Memory B cell (primary cell): ENCODE measurements at places on chromosomes 2 and 18.
A peak's percentile ranks its signal among the peaks of the same experiment; 100 is the strongest.

DNA sequence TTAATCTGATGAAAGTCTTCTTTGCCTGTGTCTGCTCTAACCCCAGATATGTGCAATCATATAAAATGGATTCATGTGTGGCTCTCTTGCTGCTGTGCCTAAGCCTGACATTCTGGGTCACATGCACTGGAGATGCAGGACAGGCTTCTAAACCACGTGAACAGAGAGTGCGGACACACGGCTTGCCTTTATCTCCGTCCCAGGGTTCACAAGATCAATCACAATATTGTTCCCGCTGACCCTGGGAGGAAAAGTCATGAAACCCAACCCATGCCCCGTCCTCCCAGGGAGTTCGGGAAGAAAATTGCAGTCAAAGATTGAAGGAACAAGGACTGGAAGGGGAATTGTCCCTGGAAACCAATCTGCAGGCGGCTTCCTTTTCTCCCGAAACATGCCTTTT, 74.8 kb downstream of the VAPA start:
- no peak for DNase-seq

- DNase-seq: no peak
These were observed 20.3 kb downstream of the MTERF4 start for GRCh38 chr2:241081643-241082340.

DNA sequence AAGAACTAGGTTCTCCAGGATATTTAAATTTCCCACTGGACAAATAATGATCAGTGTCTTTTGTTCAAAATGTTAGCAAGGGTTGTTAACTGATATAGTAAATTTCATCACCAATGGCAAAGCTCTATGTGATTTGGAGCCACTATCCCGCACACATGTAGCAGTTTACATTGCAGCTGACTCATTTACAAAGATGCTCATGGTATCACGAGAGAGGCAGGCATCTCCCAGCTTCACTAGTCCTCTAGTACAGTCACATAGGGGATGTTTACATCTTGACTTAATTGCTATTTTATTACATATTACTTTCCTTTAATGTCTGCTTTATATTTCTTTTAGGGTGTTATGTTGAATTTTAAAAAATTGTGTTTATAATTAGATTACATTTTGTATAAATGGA, 30.7 kb downstream of the KCNE4 start:
- DNase-seq: no peak

DNA sequence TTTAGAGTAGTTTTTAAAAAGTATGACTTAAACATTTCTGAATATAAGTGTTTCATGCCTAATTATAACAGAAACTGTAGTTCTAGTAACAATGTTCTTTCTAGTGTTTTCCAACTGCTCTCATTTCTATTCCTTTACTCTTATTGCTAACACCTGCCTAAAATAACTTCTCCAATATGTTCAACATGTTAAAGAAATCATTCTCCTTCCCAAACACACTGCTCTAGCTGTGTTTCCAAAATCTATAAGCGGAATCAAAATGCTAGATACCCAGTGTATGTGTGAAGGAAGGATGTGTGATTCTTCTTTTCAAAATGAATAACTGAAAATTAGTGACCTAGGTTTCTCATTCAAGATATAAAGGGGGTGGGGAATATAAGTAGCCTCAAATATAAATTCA, 89.1 kb downstream of the ATAD2B start:
- no peak for DNase-seq

GRCh38 chr2:96484091-96484490, 21.1 kb downstream of the NEURL3 start:
- DNase-seq: no peak

- DNase-seq: no peak
These were observed 16.9 kb downstream of the LCT start for GRCh38 chr2:135820003-135820618.

DNA sequence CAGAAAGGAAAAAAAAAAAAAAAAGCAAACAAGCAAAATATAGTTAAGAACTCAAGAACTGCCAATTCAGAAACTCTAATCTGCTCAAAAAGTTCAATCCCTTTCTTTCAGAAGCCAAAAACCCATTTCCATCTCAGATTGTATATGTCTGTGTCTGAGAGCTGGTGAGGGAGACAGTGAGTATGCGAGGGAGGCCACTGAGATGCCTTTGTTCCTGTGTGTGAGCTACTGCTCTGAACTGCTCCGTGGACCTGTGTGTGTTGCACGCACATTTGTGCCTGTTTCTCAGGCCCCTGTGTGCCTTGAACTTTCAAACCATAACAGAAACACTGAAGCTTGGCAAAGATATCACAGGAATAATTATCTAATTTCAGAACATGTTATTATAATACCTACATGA, 2.5 kb upstream of the PKDCC start:
- DNase-seq: no peak

DNA sequence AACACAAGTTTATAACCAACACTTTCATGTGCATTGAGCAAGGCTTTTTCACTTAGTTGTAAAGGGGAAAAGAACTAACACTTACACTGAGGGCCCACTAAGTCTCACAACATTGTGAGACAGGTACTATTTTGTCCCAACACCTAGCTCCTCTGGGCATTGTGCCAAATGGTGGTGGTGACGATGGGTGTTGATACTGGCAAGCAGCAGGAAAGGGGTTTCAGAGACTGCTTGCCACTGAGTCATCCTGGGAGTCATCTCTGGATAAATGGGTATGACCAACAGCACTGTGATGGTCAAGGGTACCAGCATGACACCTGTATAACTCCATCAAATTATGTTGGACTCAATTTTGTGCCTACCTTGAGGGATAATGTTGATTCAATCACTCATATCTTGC, 138.8 kb upstream of the ITGA6 start:
- DNase-seq: no peak

GRCh38 chr2:28487258-28487657, 8.6 kb upstream of the PLB1 start:
- no peak for DNase-seq

- DNase-seq: no peak
These were observed 47.5 kb upstream of the PXDN start for GRCh38 chr2:1791685-1792435.

- DNase-seq: no peak
These were observed 13.8 kb downstream of the ZNF512 start for GRCh38 chr2:27596627-27597026.

DNA sequence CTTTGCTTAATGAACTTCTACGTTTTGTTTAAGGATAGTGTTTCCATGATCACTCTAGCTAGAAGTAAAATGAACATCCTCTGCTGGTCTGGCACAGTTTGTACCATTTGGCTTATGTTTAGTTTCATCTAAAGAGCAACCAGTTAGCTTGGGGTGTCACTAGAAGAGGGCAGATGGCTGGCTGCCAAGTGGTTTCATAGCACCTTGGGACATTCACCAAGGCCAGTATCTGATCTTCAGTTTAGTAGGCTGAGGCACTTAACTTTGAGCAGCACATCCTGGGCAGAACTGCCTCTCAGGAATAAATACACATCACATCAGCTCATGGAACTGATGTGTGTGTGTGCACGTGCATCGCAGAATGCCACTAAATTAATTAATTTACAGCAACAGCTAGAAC, 68.4 kb downstream of the NXPH2 start:
- DNase-seq: no peak

DNA sequence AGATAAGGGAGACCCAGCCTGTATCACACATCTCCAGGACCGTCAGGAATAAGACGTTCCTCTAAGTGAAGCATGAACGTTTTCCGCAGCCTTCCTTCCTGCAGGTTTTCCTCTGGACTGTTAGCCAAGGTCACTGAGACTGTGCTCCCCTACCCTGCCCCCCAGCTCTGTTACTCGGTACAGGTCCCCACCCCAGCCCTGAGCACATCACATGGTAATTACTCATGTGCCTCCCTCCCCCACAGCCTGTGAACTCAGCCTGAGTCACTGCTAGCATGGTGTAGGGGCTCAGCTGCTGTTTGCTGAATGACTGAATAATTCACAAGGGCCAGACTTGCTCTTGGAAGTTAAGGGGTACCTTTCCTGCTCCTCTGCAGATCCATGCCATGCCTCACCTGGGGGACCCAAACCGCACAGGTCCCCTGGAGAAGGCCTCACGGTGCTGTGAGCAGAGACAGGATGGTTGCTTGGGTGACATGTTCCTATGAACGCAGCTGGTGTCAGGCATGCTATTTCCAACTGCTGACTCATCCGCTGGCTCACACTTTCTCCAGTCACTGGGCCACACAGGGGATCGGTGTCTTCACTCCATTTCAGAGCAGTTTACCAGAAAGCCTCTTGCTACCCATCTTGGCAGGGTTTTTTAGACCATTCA, 88.2 kb downstream of the PLB1 start:
- DNase-seq: no peak

GRCh38 chr2:224882291-224883171, 159.7 kb downstream of the DOCK10 start:
- no peak for DNase-seq

DNA sequence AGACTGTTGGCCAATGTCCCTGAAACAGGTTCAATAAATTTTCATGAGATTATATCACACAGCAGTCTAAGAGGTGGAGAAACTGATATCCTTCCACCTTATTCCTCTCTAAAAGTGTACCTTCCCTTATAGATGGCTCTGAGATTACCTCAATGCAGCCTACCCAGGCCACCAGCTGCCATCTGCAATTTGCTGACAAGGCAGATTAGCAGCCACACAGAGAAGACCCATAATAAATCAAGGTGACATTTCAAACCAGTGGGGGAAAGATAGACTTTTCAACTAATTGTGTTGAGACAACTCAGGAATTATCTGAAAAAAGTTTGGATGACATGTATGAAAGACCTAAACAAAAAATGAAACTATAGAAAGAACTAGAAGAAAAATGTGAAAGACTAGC, 43.2 kb downstream of the ZBTB7C start:
- DNase-seq: no peak

- no peak for DNase-seq
These were observed 1364.0 kb upstream of the NRXN1 start for GRCh38 chr2:52395912-52396311.

- DNase-seq: no peak
These were observed 257.4 kb downstream of the DOK6 start for GRCh38 chr18:69658103-69658502.

- no peak for DNase-seq
These were observed 71.0 kb downstream of the COX7A2L start for GRCh38 chr2:42290005-42290404.

GRCh38 chr2:60554074-60554645, 706 bp upstream of the BCL11A start:
- DNase-seq: peak; percentile 51

- no peak for DNase-seq
These were observed 146.6 kb upstream of the NCK2 start for GRCh38 chr2:105597806-105598803.

DNA sequence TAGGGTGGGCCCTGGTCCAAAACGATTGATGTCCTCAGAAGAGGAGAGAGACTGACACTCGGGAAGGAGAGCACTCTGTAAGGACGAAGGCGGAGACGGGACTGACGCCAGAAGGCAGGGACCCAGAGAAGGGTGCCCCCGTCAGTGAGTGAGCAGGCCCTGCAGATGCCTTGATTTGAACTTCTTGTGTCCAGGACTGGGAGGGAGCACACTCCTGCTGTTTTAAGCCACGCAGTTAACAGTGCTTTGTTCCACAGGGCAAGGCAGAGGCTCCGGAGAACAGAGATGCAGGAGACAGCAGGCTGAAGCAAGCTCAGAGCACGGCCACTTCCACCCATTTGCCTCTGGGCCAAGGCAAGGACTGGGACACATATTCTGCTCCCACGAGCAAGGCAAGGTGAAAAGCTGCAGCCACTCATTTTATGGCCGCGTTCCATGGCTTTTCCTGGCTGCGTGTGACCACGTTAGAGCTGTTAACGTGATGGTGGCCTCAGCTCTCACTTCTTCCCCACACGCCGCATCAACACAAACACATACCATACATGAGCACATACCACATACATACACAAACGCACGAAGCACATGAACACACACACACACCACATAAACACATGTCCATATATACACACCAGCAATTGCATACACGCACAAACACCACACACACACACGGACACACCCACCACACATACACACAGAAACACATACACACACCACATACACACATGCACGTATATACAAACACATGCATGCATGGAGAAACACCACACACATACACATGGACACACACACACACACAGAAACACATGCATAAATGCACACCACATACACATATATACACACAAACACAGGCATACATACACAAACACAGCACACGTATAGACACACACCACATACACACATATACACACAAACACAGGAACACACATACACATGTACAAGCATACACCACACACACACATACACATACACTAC, 521.0 kb upstream of the MYT1L start:
- no peak for DNase-seq

- no peak for DNase-seq
These were observed 21.4 kb downstream of the CHMP1B start for GRCh38 chr18:11872479-11873136.

GRCh38 chr2:7801212-7801611, 880.6 kb upstream of the ID2 start:
- no peak for DNase-seq

DNA sequence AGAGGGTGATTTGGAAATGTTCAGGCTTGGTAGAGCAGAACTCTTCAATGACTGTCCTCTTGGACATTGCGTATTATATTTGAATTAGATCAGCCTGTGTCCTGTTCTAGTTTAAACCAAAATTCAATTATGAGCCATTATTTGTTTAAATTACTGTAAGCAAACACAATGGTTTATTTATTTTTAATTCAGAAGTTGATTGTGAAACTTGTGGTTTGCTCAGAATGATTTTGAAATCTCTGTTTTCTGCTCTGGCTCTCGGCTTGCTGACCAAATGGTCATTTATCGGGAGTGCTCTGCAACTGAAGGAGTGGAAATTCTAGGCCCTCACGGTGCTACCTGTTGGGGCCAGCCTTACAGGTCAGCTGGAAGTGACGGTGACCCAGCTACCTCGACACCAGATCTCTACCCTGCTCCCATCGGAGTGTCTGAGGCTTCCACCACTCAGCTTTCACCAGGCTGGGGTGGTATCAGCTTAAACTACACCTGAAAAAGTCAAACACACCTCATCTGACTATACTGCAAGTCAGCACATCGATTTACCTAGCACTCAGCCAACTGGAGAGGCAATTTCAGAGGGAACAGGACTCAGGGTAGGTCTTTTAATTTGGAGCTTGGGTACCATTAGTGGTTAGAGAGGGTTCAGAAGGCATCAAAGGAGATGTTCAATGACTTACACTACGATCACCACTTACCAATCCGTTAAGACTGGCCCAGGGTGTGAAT, 36.8 kb upstream of the GPD2 start:
- DNase-seq: no peak
